ENCODE measurements at places on chromosomes 7 and 10.

DNA sequence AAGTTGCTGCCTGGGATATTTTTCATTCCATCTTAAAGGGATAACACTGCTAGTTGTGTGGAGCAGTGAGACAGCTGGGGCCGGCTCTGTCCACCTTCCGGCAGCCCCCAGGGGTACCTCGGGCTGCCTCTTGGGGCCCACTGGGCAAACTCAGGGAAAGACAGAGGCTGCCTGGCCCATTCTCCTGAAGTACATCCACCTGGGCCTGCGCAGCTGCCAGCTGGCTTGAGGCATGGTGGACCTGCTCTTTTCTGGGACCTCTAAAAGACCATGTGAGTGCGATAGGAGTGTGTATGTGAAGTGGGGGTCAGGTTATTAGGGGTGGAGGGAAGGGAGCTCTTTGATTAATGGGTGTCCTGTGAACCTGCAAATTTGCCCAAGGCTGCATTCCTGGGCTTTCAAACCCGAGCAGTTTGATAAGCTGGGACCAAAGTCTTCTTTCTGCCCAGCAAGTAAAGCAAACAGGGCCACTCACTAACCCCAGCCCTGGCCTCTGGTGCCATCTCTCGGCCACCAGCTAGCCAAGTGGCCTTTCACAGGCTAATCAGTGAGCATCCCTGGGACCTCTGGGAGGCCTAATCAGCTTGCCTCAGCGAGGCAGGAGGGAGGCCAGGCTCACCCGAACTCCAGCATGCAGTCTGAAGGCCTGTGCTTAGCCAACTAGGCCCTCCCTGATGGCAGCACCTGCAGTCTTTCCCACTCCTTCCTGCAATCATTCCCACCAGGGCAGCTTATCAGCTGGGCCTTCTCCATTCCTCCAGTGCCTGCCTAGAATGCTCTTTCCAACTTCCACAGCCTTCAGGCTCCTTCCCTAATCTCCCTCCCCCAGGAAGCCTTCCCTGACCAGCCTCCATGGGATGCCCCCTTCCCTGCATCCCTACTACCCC is 954.7 kb upstream of the ZNF722 start:
- no peak for DNase-seq

DNA sequence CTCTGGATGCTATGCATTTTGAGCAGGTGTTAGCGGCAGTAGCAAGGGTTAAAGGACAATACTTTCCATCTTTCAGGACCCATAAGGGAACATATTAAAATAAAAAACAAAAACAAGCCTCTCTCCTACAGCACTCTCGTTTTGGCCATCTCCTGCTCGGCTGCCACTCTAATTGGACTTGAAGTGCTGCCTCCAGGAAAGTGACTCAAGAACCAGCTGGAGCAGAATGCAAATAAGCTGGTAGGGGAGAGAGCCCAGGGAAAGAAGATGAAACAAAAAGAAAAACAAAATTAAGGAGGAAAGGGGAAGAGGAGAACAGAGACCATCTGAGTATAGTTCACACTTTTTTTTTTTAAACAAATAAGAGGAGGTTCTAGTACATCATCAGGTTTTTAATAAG is 65.6 kb downstream of the HBP1 start:
- no peak for DNase-seq

GRCh38 chr10:70564113-70564725 is 38.3 kb downstream of the PRF1 start:
- no peak for DNase-seq

- DNase-seq = no peak
Observed at GRCh38 chr10:108653531-108653930, 1269.8 kb downstream of the XPNPEP1 start.

DNA sequence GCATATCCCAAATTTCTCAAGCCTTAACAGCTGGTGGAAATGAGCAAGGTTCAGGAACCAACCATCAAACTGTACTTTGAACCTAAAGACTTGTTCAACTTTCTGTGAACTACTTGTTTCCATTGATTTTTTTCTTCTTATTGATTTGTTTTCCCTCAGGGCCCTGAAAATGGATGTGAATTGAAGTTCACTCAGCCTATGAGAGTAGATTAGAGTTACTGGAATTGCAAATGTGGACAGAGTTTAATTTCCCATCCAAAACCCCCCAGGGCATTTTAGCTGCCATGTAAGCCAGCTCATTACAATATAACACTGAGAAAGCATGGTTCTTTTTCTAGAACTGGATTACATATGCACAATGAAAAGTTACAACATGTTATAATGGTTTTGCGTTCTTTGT is 1105.7 kb downstream of the REEP3 start:
- DNase-seq = no peak

- DNase-seq = peak; percentile 66
Observed at GRCh38 chr7:154927624-154928125, 75.2 kb downstream of the PAXIP1 start.

- no peak for DNase-seq
Observed at GRCh38 chr7:6209340-6209739, 63.1 kb downstream of the CYTH3 start.

- peak; percentile 78 for DNase-seq
Observed at GRCh38 chr10:69515699-69516259, 57.4 kb downstream of the NEUROG3 start.

GRCh38 chr10:35752469-35753461 is 110.7 kb upstream of the FZD8 start:
- no peak for DNase-seq

DNA sequence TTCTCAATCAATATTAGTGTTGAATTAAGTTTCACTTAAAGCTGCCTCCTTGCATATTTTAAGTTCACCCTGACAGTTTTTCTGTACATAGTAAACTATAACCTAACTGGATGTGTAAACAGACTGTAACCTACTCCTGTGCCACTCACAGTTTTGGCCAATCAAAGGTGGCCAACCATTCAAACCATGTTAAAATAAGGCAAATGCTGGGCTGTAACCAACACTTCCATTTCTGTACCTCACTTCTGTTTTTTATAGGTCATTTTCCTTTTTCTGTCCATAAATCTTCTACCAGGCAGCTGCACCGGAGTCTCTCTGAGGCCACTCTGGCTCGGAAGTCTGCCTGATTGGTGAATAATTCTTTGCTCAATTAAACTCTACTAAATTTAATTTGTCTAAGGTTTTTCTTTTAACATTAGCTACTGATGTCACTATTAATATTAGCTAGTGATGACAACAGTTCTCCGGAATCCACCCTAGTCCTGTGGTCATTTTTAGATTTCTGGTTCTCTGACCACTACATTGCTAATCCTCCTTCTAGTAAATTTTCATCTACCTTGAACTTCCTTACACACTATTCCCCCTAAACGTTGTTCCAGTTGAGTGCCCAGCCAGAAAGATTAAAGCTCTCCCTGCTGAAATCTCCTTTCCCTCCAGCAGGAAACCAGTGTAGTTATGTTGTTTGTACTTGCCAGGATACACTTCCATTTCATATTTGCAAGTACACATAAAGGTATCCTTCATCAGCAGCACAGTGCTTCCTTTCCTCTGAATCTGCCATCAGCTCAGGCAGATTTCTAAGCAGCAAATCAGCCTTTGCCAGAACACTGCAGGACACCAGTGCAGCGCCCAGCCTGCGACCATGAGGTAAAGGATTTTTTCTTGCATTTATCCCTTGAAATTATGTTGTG is 18.6 kb upstream of the IFIT2 start:
- DNase-seq = no peak

GRCh38 chr10:78433076-78433595 is 399.5 kb downstream of the RPS24 start:
- DNase-seq = no peak

GRCh38 chr10:129079705-129080104 is 387.3 kb upstream of the MGMT start:
- no peak for DNase-seq

GRCh38 chr7:87375662-87376435 is 30.4 kb downstream of the CROT start:
- no peak for DNase-seq

DNA sequence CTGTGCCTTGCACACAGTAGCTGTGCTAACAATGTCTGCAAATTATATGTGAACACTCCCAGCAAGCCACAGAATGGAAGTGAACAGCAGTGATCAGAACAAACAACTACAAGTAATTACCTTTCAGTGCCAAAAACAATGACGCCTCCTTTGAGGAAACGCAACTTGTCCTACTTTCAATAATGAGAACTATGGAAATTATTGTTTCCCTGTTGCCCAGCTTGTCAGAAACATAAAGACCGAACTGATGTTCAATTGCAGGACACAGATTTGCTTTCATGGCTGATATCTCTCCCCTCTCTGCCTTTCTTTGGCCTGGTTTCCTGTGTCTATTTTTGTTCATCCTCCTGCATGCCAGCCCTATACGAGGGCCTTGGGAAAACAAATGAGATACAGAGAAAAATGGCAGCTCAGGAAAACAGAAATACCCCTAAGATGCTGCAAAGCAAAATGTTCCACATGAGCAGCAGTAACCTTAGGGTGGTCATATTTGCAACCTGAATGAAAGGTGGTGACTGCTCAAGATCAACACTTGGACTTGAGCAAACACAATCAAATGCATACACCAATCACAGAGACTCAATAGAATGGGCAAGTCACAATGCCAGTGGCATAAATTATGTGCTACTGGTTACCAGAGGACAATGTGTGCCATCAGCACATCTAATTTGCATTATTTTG is 26.8 kb downstream of the COBL start:
- no peak for DNase-seq

- DNase-seq = no peak
Observed at GRCh38 chr10:129021594-129022304, 445.3 kb upstream of the MGMT start.

DNA sequence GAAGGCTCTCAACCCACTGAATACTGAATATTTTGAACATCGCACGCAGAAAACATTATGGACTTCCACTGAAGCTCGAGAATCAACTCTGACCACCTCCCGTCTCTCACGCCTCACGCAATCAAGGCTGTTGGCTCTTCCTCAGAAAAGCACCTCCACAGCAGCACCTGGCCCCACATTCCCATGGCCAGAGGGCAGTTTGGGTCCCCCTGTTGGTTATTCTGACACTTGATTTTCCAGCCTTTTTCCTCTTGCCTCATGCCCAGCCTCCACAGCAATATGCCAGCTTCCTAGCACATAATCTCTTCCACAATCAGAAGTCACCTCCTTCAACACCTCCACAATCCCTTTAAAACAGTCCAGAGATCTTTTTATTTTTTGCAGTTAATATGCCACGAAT is 55.9 kb downstream of the SVOPL start:
- peak; percentile 17 for DNase-seq

DNA sequence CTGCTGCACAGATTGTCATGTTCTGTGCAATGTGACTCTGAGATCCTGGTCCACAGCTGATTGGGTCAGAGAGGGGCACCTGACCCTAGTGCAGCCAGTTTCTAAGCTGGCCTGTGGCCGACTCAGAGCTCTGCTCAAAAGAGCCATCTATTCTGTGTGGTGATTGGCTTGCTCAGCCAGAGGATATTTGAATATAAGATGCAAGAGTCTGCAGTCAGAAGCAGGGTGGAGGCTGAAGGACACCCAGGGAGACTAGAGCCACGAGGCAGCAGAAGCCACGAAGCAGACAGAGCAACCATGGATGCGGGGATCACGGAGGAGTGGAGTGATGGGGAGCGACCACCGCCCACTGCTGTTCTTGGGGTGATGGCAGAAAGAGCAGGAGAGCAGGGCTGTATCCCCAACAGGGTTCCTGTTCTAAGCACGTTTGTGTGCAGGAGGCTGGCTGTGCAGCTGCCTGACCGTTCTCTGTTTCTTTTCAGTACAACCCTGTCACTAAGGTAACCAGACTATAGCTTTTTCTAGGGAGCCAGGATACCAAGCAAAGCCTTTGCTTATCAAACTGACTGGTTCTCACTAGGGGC is 19.5 kb upstream of the RHEB start:
- DNase-seq = no peak

DNA sequence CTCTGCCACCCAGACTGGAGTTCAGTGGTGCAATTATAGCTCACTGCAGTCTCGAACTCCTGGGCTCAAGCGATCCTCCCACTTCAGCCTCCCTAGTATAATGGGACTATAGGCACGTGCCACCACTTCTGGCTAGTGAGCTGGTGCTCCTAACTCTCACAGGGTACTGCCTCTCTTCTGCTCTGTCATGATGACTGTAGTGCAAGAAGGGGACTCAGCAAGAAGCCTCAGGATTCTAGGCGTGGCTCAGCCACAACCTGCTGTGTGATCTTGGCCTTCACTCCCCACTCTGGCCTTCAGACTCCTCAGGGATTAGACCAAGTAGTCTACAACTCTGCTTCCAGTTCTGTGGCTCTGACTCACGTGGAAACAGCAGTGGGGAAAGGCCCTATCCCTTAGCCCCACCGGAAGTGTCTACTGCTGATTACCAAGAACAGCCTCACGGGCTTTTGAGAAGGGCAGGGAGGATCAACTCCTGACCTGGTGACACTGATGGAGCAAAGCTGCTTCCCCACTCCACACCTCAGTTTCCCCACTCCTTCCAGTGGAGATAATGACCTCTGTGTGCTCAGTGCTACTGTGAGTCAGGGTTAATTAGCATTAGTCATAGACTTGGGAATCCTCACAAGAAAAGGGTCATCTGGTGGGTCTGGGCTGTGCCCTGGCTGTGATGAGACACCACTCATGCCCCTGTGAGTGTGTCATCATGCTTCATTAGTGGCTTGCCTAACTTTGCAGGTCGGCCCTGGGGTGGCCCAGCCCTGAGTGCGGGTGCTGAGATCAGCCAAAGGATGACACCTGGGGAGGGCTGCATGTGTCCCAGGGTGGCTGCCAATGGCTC is 41.1 kb downstream of the ZC3HC1 start:
- peak; percentile 67 for DNase-seq

GRCh38 chr10:22925088-22925487 is 2.8 kb upstream of the ARMC3 start:
- no peak for DNase-seq

GRCh38 chr7:155059703-155060102 is 10.4 kb upstream of the HTR5A start:
- no peak for DNase-seq

DNA sequence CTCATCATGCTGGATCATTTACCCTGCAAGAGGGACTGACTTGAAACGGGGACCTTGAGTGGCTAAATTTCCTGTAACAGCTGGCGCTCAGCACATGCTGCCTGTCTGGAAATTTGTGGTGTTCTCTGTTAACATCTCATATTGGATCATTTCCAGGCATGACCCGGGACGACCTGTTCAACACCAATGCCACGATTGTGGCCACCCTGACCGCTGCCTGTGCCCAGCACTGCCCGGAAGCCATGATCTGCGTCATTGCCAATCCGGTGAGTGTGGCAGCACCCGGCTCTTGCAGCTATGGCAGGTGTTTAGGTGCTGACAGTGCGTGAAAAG is 9.9 kb downstream of the MDH2 start:
- no peak for DNase-seq

GRCh38 chr10:43253461-43254198 is 13.2 kb downstream of the RASGEF1A start:
- no peak for DNase-seq
